ENCODE measurements at places on chromosomes 3 and 15.

DNA sequence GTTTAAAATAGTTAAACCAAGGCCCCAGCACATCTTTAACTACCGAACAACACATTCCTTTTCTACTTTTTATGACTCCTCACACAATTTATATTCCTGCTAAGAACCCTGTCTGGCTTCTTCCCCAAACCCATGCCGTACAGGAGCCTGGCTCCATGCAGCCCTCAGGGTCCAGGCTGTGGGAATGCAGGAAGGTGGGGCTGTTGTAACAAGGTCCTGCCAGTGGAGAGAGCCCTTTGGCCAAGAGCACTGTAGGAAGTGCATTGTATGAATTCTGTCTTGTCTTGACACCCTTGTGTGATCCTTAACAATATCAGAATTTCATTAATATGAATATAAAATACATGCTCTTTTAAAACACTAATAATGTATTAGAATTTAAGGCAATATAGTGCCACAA, 563.8 kb downstream of the TBL1XR1 start:
- DNase-seq, result no peak

- no peak for DNase-seq
Observed at GRCh38 chr3:12658593-12659058, 5.3 kb downstream of the RAF1 start.

- no peak for DNase-seq
Observed at GRCh38 chr3:177426878-177427495, 229.7 kb upstream of the TBL1XR1 start.

DNA sequence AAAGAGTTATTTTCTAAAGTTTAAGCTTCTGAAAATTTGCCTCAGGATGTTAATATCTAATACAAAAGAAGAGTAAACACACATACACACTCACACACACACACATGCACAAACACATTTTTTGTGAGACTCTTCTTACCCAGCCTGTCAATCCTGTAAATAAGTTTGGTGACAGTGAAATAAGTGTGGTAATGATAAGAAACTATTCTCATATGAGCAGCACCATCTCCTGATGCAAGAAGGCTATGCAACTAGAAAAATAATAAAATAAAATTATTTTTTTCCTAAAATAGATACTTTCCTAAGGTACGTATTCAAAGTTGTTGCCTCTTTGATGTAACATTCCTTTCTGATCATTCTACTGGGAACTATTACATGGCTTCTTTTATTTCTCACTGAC, 155.1 kb downstream of the MECOM start:
- no peak for DNase-seq

DNA sequence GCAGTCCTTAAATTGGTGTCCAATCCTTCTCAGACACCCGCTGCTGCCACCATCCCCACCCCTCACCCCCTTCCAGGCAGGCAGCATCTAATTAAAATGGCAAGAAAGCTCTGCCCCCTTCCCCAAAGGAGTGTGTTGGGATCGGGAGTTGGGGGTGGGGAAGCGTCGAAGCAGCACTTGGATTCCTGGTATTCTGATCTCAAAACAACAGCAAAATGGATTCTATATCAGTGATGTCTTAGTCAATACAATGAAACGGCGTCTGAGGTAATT, 1.4 kb downstream of the TNIK start:
- no peak for DNase-seq

GRCh38 chr3:23758253-23758838, 47.4 kb upstream of the UBE2E1 start:
- no peak for DNase-seq

DNA sequence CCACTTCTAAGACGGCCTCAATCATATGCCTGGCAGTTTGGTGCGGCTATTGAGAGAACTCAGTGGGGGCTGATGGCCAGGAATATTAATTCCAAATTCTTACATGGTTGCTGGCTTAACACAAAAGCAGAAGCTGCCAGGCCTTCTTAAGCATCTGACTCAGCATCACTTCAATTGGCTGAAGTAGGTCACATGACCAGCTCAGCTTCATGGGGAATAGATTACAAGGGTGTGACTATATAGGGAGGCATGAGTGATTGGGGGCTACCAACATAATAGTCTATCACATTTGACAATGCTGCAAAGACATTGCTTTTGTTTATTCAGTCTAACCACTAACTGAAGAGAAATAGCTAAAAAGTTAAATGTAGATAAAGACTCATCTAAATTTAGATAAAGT, 101.6 kb upstream of the ANKRD28 start:
- DNase-seq, result no peak

GRCh38 chr15:78909791-78910228, 35.0 kb downstream of the CTSH start:
- no peak for DNase-seq

- no peak for DNase-seq
Observed at GRCh38 chr3:4981665-4982494, 2.6 kb downstream of the BHLHE40 start.

DNA sequence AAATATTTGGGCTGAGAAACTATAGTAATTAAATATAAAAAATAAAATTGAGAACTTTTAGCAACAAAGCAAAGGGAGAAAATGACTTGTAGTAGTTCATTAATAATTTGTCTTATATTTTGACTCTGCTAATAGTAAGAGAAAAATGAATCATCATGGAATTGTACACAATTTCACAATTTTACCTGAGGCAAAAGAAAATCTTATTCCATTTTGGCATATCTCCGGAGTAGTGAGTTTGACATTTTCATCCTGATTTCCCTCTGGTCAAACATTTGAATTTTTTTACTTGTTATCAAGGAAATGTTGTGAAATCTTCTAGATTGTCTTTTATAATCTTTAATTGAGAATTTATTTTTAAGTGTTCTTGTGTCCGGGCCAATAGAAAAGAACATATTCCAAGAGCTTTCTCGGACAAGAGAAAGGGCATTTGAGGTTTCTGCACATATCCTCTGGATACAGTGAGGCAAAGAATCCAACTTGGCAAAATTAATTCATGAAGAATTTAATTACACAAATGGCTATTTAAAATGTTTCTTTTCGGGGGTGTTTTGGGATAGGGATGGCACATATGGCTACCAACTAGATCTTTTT, 89.3 kb upstream of the IGSF10 start:
- no peak for DNase-seq

DNA sequence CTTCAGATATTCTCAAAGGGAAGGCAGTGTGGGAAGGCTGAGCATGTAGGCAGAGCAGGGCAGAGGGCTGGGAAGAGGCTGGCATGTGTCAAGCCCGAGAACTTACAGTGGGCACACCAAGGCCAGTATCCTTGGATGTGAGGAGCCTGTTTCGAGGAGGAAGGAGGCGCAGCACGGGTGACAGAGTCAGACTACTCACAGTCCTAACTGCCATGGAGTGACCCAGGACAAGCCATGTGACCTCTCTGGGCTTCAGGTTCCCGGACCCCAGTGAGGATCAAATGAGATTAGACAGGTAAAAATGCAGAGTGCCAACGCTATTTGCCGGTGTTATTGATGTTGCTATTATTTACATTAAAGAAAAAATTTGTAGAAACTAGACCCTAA, 65.3 kb downstream of the NSMCE3 start:
- DNase-seq, result no peak

DNA sequence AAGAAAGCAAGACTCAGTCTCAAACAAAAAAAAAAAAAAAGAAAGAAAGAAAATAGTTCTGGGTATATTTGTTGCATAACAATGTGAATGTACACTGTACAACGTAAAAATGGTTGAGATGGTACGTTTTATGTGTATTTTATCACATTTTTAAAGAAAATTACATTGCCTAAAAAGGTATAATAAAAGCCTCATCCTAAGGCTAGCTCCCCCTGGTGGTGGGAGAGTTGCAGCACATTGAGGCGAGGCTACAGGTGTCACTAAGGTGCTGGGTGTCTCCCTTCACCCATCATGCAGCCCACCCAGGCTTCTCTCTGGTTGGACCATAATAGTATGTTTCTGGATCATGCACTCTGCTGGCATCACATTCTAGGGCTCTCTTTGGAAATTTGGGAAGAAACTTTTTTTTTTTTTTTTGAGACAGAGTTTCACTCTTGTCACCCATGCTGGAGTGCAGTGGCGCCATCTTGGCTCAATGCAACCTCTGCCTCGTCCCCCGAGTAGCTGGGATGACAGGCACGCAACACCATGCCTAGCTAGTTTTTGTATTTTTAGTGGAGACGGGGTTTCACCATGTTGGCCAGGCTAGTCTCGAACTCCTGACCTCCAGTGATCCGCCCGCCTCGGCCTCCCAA, 12.4 kb upstream of the RAB11A start:
- DNase-seq, result no peak

DNA sequence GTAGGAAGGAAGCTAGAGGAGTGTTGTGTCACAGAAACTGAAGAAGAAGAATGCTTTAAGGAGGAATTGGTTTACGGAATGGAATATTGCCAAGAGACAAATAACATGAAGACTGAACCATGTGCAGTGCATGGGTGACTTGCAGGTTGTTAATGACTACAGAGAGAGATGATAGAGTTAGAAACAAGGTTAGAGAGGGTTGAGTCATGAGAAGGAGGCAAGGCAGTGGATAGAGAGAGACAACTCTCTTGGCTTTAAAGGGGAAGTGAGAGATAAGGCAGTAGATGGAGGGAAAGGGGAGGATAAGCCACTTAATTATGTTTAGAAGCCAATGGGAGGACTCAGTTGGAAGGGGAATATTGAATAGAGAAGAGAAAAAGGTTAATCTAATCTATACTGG, 119.3 kb upstream of the CCNL1 start:
- DNase-seq, result no peak

DNA sequence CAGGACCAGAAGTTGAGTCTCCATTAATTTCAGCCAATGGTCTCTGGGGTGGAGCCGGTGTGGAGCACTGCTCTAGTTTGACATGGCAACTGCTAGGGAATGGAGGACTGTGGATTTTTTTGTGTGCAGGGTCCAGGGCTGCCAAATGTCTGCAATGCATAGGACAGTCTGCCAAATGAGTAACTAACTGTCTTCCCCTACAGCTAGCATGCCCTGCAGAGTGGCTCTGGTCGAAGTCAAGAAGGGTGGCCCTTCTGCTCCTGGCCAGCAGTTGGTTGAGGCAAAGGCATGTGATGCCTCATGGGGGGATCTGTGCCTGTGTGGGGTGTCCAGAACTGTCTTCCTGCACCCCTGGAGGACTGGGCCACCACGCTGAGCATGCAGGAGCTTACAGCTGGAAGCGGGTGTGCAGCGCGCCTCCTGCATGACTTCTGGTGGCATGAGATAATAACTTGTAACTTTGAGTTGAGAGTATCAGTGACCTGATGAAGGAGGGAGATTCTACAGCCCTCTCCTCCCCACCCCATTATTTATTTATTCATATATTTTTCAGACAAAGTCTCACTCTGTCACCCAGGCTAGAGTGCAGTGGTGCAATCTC, 4.6 kb downstream of the TPRA1 start:
- no peak for DNase-seq

DNA sequence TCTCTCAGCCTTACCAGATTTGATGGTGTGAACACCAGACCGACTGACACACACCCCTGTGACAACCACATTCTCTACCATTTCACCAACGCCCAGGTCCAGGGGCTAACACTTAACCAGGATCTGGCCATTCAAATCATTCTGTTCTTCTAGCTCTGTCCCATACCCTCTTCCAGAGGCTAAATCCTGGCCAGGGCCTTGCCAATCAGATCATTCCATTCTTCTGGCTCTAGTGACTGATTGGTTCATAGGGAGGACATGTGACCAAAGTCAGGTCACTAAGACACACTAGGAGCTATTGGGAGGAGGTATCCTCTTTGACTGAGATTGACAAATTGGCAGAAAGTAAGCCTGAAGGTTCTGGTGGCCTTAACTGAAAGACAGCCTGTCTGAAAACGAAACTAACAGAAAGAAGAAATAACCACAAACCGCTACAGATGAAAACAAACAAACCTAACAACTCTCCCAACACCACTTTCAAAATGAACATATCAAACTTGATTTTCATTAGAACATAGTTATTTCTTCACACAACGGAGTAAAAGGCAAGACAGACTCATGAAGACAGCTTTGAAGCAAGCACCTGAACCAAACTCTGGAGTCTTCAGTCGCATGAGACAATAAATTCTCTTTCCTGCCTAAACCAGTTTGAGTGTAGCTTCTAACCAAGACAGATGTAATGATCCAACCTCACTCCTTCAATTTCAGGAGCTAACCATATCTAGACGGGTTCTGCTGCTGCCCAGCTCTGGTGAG, 68.5 kb downstream of the TRANK1 start:
- DNase-seq, result peak; percentile 1

DNA sequence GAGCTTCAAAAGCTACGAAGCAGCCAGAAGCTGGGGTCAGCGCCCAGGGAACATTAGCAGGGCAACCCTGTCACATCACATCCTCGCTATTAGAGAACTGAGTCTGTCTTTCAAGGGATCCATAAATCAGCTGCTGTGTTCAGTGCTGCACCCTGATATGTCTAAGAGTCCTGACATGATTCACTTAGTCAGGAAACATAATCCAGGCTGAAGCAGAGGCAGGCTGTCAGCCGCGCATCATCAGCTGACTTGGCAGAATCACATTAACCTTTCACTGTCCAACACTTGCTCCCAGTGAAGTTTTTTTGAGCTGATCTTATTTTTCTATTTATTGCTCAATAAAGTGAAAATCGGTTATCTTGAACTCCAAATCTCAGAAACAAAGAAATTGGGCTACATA, 23.5 kb downstream of the MYH15 start:
- no peak for DNase-seq

DNA sequence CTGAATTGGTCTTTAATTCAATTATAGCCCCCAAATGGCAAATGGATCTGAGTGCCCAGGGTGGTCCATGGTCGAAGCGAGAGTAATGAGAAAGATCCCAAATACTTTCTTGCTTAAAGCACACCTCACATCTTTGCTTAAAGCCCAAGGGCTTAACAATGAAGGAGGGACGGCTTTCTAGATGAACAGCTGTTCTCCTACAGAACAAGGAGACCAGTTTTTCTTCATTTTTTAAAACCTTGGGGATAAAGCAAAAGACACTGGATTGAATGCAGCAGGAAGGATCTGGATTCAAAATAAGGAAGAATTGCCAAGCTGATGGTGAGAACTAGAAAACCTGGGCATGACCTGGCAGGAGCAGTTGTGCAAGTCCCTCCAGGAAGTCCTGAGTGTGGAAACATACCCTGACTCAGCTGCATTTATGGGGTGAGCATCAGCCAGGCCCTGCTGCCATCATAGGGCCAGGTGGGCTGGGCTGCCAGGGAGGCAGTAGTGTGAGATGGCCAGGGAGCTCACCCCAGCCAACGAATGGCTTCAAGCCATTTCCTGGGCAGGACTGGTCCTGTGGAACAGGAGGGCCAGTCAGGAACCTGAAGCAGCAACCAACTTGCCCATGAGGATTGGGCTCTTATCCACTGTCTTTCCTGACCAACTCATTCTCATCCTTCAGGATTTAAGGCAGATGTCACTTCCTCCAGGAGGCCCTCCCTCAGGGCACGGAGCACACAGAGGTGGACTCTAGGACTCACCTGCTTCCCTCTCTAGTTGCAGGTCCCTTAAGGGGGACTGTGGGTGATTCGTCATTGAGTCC, 18.4 kb upstream of the RHCG start:
- DNase-seq, result no peak

DNA sequence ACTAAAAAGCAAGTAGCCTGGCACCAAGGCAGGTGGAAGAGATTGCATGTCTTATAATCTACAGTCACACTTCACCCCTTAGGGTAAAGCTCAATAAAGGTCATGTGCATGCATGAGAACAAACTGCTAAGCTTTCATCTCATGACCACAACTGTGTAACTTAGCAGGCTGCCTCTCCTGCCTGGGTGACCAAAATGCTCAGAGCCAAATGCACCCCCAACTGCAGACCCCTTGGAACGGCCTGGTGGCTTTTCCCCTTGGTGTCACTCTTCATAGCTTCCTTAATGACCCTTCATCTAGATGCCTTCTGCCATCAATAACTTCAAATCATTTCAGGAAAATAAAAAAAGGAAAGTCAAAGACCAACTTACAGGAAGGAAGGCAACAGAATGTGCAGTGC, 88.1 kb downstream of the ADAMTS17 start:
- no peak for DNase-seq

- DNase-seq, result no peak
Observed at GRCh38 chr3:64892671-64893309, 205.0 kb upstream of the ADAMTS9 start.
